SJSA1 (cell line): ENCODE measurements at places on chromosomes 1 and 21. TPM values are rescaled to one million over a fixed set of nuclear protein-coding genes. Genes with fewer than 3 reads are reported as not detected.

The OR10Z1 gene
- not detected in 2 replicates for total RNA-seq

The RGS7 gene
- 0.37 TPM in 1 of 2 replicates, not detected in the other for total RNA-seq

The OR2G6 gene
- total RNA-seq: not detected in 2 replicates

The HLX gene
- total RNA-seq: 5.2 and 8.3 TPM in 2 replicates

The TTC22 gene
- not detected in 2 replicates for total RNA-seq

The ZBTB17 gene
- 26.6 and 33.6 TPM in 2 replicates for total RNA-seq

The SPRR5 gene
- total RNA-seq: not detected in 2 replicates

The ALX3 gene
- not detected in 2 replicates for total RNA-seq

The CC2D1B gene
- 21.4 and 24.1 TPM in 2 replicates for total RNA-seq

The FAM131C gene
- total RNA-seq: 0.11 TPM in 1 of 2 replicates, not detected in the other

The IGSF3 gene
- total RNA-seq: 3.5 and 5.8 TPM in 2 replicates

The CDC20 gene
- total RNA-seq: 194 and 257 TPM in 2 replicates

The CYP4A22 gene
- total RNA-seq: not detected in 2 replicates

The CFHR4 gene
- not detected in 2 replicates for total RNA-seq

The ZBTB8B gene
- not detected in 2 replicates for total RNA-seq

The CLEC20A gene
- not detected in 2 replicates for total RNA-seq

The CD53 gene
- not detected in 2 replicates for total RNA-seq

The C1orf185 gene
- not detected in 2 replicates for total RNA-seq

The FAM163A gene
- not detected in 2 replicates for total RNA-seq

The OR10K2 gene
- total RNA-seq: not detected in 2 replicates

The HSD3B1 gene
- not detected in 2 replicates for total RNA-seq

The LYPD8 gene
- total RNA-seq: not detected in 2 replicates

The RPTN gene
- not detected in 2 replicates for total RNA-seq

The ANKRD65 gene
- not detected in 2 replicates for total RNA-seq

The PSEN2 gene
- total RNA-seq: 13.2 and 38.2 TPM in 2 replicates

The NBPF20 gene
- total RNA-seq: 1.1 and 1.3 TPM in 2 replicates

The MRPL37 gene
- total RNA-seq: 133 and 157 TPM in 2 replicates

The FALEC gene
- total RNA-seq: not detected in 2 replicates

The CFAP141 gene
- not detected in 2 replicates for total RNA-seq

The AK2 gene
- 230 and 391 TPM in 2 replicates for total RNA-seq

The ASAP3 gene
- 19.5 and 38.0 TPM in 2 replicates for total RNA-seq

The RIPK4 gene
- total RNA-seq: 0.47 and 1.7 TPM in 2 replicates

The CLCA1 gene
- total RNA-seq: not detected in 2 replicates

The HCN3 gene
- 0.97 and 2.5 TPM in 2 replicates for total RNA-seq

The PLCH2 gene
- 0.24 TPM in 1 of 2 replicates, not detected in the other for total RNA-seq

The CLCNKA gene
- total RNA-seq: not detected in 2 replicates

The TTC34 gene
- 0.03 and 0.06 TPM in 2 replicates for total RNA-seq

The KRTAP19-1 gene
- total RNA-seq: not detected in 2 replicates

The C1orf226 gene
- 0.37 and 6.0 TPM in 2 replicates for total RNA-seq

The SCNM1 gene
- total RNA-seq: 52.9 and 62.9 TPM in 2 replicates
